ENCODE measurements at places on chromosomes 7 and 10. TPM values are rescaled to one million over a fixed set of nuclear protein-coding genes. Genes with fewer than 3 reads are reported as not detected.

CXCL12 gene
- total RNA-seq = 169 TPM

STMP1 gene
- total RNA-seq = 15.7 TPM

INMT gene
- 243 TPM for total RNA-seq

PNLIPRP2 gene
- 2.3 TPM for total RNA-seq

OIT3 gene
- total RNA-seq = not detected

C10orf105 gene
- not detected for total RNA-seq

OR6B1 gene
- not detected for total RNA-seq

FOXP2 gene
- total RNA-seq = 16.7 TPM

NKX1-2 gene
- not detected for total RNA-seq

SPDYE2B gene
- not detected for total RNA-seq

MRPS33 gene
- total RNA-seq = 13.9 TPM

CCL24 gene
- not detected for total RNA-seq

PRPS1L1 gene
- not detected for total RNA-seq

HOXA4 gene
- total RNA-seq = 6.1 TPM

CCDC172 gene
- not detected for total RNA-seq

CAMK2B gene
- total RNA-seq = 1.5 TPM

FKBP6 gene
- total RNA-seq = not detected

EN2 gene
- total RNA-seq = 0.27 TPM

OPN4 gene
- not detected for total RNA-seq

ANKRD2 gene
- total RNA-seq = 1.9 TPM

ABCA13 gene
- not detected for total RNA-seq

Data from thoracic aorta (tissue), 2 donors.